ENCODE measurements at places on chromosomes 7 and 10.

DNA sequence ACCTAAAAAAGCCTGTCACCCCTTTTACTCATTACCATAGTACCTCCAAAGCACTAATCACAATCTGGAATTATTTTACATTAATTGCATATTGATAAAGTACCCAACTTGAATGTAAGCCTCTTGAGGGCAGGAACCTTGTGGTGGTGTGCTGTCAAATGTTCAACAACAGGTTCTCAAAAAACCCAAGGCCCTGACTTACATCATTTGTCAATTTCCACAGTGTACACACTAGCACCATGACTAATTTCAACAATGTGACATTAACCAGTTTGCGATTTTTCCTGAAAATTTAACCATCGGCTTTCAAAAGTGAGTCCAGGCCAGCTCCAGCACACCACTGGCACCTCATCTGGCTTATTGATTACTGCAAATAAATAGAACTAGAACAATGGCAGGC lies 87.5 kb downstream of the SVOPL start:
- no peak for DNase-seq

- DNase-seq = no peak
These were observed 31.9 kb upstream of the GUSB start for GRCh38 chr7:66013938-66014337.

DNA sequence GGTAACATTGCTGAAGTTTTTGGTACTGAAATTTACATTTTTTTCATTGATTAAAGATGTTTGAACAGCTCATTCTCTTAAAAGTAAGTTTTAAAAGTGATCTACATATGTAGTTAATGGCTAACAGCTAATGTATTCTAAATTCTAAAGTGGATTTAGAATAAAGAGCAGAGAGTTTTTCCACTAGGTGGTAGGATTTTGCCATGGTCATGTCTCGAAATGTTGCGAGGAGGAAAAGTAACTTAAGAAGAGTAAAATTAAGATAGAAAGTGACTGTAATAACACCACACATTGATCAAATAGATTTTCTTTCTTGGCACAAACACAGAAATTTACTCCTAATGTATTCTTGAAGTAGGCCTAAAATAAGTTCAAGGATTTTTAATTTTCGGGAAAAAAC lies 19.8 kb downstream of the LSMEM1 start:
- no peak for DNase-seq

DNA sequence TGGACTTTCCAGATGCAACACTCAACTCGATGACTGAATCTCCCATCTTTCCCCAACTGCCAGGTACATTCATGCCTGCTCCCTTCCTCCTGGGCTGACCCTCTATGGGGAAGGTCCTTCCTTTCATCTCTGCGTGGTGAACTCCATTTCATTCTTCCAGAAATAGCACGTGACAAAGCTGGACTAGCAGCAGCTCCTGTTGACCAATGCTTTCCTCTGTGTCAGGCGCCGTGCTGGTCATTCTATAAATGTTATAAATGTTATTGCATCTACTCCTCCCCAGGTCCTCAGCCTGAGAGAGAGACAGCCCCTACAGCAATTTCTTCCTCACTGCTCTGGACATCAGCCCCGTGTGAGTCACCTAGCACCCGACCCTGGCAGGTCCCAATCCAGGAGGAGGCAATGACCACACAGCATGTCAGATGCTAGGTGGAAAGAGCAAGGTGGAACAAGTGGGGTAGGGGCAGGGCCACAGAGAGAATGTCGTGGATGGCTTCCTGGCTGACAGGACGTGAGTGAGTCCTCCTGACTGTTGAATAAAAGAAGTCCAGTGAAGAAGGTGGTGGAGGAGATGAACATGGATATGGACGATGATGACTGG lies 178.1 kb downstream of the ADAM12 start:
- DNase-seq = no peak

- DNase-seq = no peak
These were observed 113.9 kb upstream of the STK17A start for GRCh38 chr7:43469051-43469450.

DNA sequence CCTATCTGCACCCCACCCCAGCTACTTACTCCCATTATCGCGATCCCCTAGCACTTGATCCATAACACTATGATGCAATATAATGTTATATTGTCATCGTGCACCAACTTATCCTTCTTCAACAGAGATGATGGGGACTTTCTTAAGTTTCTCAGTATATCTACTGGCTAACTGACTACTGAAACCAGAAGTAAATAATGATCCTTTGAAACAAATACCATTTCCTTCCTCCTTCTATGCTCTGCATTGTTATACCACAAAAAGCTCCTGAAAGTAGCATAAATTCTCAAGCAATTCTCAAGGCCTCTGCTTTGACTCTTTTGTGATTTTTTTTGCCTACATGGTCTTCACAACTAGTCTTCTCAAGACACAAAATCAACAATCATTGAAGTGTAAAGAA lies 68.9 kb downstream of the HTR7 start:
- DNase-seq = no peak

- no peak for DNase-seq
These were observed 182.3 kb downstream of the PPP1R9A start for GRCh38 chr7:95089414-95090315.

- DNase-seq = no peak
These were observed 50.3 kb downstream of the MAD1L1 start for GRCh38 chr7:2182461-2182860.

- DNase-seq = no peak
These were observed 113.8 kb upstream of the PPP2R2D start for GRCh38 chr10:131786756-131787605.

- no peak for DNase-seq
These were observed 47.4 kb downstream of the TNS3 start for GRCh38 chr7:47534322-47535034.

DNA sequence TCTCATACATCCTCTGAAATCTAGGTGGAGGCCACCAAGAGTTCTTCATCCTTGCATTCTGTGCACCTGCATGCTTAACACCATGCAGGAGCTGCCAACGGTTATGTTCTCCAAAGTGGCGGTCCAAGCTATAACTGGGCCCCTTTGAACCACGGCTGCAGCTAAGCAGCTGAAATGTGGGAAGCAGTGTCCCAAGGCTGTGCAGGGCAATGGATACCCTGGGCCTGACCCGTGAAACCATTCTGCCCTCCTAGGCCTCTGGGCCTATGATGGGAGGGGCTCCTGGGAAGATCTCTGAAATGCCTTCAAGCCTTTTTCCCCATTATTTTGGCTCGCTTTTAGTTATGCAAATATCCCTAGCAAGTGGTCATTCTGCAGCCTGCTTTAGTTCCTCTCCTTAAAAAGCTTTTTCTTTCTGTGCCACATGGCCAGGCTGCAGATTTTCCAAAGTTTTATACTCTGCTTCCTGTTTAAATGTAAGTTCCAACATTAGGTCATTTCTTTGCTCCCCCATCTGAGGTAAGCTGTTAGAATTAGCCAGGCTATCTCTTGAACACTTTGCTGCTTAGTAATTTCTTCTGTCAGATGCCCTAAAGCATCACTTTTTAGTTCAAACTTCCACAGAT lies 7.7 kb upstream of the GTPBP4 start:
- DNase-seq = no peak

- no peak for DNase-seq
These were observed 185.8 kb upstream of the PHYHIPL start for GRCh38 chr10:58990693-58991092.

DNA sequence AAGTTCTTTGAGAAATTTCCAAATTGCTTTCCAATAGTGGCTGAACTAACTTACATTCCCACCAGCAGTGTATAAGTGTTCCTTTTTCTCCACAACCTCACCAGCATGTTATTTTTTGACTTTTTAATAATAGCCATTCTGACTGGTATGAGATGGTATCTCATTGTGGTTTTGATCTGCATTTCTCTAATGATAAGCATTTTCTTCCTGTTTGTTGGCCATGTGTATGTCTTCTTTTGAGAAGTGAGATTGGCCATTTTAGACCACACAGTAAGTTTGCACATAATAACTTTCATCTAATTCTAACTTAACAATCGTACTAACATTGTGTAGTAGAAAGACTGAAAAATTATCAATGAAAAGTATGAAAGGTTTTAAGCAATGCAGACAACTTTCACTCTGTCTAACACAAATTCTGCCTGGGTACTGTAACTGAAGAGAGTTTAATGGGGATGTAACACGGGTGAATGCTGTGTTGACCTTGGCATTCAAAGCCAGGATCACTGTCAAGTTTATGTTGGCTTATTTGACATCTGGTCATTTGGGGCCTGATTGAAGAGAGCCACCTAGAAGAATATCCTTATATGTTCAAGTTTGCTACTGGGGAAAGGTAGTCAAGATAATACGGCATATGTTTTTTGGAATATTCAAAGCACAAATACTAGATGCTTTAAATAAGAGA lies 50.4 kb downstream of the FAM171A1 start:
- no peak for DNase-seq

DNA sequence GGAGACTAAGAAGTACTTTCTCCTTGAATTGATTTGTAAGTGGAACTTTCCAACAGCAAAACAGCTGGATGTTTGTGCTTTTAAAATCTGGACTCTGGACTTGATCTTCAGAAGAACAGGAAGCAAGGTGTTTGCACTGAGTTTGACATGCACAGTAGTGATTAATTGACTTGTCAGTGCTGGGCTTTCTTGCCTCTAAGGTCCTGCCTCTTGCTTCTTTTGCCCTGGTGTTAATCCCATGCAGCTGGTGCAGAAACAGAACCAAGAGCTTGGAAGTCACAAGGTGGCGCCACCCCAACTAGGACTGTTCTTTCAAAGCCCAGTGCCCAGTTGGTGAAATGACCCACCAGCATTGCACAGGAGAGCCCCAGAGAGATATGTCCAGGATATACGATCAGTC lies 66.8 kb upstream of the SEPHS1 start:
- no peak for DNase-seq

Measured in effector memory CD4-positive, alpha-beta T cell (primary cell).